Activated CD8-positive, alpha-beta T cell treated with anti-CD3 and anti-CD28 coated beads, Interleukin-2, amount 10 ng/mL, durations not matched to agents 7 days and 5 days (primary cell): ENCODE measurements at places on chromosomes 2 and 18.

GRCh38 chr18:78664848-78665247, 314.8 kb upstream of the SALL3 start:
- no peak for DNase-seq

- DNase-seq = no peak
These were observed 80.8 kb downstream of the TWIST2 start for GRCh38 chr2:238928520-238929241.

GRCh38 chr2:96157649-96158553, 12.7 kb upstream of the DUSP2 start:
- DNase-seq = peak; percentile 76

DNA sequence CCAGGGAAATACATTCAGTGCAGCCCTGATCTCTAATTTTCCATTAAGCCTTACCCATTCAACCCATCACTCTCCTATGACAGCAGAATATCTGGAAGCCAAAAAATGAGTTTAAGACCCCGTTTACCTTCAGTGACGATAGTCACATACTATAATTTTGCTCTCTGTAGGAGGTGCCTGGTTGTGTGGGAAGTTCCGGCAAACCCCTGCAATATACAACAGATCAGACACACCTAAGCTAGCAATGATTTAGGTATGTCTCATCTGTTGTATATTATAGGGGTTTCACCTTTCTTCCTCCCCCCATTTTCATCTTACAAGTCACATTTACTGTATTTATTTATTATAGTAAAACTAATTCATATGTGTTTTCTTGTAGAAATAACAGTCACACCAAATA, 101.7 kb downstream of the DOCK10 start:
- DNase-seq = no peak
